Fibroblast of lung (primary cell): ENCODE measurements at places on chromosomes 1 and 21. TPM values are rescaled to one million over a fixed set of nuclear protein-coding genes. Genes with fewer than 3 reads are reported as not detected.

DNA sequence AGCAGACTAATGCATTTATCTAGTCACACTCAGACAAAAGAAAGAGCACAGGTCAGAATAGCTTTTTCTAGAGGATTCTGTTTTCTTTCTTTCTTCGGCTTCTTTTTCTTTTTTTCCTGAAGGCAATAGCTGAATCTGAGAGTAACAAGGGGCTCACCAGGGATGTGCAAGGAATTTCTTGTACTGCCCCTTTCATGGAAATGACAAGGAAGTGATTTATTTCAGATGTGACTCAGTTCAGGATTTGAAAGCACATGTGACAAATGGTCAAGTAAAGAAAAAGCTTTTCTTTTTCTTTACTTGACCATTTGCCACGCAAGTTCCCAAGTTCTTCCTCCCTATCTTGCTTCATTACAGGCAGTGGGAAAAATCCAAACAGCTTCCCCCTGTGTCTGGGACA lies 202.0 kb downstream of the GABPA start:
- no peak overlapping the region for H3K4me3 ChIP-seq
- no peak overlapping the region for H3K27ac ChIP-seq
- no peaks in the 10 kb centered on the region for H3K27me3 ChIP-seq
- H3K4me1 ChIP-seq: peaks cover 10% of the 10 kb centered on the region
- peak; percentile 75 for DNase-seq
- no peaks in the 10 kb centered on the region for H3K36me3 ChIP-seq

- no peaks in the 10 kb centered on the region for H3K36me3 ChIP-seq
- no peaks in the 10 kb centered on the region for H3K27me3 ChIP-seq
- no peak overlapping the region for H3K27ac ChIP-seq
- H3K4me1 ChIP-seq: peaks cover 6% of the 10 kb centered on the region
- no peak overlapping the region for H3K4me3 ChIP-seq
These were observed 22.9 kb downstream of the RGL1 start for GRCh38 chr1:183827801-183828200.

- DNase-seq: peak; percentile 19
- H3K4me1 ChIP-seq: no peaks in the 10 kb centered on the region
- no peak overlapping the region for H3K4me3 ChIP-seq
- no peak overlapping the region for H3K27ac ChIP-seq
- H3K36me3 ChIP-seq: no peaks in the 10 kb centered on the region
These were observed 362.2 kb upstream of the LYPLAL1 start for GRCh38 chr1:218811497-218811896.

DNA sequence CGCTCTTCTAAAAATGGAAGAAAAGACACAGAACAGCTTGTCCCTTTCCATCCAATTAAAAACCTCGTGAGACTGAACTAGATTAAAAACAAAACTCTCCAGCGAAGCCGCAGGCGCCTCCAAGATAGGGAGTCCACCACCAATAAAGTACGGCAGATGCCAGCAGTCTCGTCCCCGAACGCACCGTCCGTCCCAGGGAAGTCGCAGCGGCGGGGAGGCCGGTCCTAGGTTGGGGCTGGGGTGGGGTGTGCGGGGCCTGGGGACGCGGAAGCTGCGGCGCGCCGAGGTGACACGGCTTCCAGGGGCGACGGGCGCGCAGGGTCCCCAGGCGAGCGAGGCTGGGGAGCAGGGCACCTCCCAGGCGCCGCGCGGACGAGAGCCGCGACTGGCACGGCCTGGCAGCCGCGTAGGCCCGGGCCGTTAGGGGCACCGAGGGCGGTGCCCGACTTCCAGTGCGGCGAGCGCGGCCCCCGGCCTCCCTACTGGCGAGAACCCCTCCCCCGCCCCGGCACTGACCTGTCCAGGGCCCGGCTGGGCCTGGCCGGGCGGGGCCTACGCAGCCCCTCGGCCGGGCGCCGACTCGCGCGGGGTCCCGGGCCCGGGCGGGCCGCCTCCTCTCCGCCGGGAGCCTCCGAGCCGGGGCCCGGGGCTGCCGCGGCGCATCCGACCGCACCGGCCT lies 28.3 kb upstream of the A3GALT2 start:
- peak; percentile 47 for DNase-seq
- no peaks in the 10 kb centered on the region for H3K27me3 ChIP-seq
- H3K4me3 ChIP-seq: peak overlapping the region; percentile 85
- peaks cover 24% of the 10 kb centered on the region for H3K4me1 ChIP-seq

DNA sequence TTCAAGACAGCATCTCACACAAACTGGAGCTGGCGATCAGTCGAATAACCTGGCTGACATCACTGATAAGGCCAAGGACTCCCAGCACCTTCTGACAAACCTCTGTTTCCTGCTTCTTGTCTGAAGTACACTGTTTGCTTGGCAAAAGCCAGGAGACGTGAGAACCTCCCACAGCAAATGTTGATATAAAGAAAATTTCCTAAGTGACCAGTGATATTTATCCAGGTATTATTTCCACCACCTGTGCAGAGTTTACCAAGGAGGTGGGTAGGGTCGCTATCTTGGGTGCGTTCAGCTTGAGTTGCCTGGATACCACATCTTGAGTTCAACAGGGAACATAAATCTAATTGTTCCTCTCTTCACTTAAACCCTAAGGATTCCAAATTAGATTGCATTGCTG lies 72.9 kb downstream of the SETD4 start:
- no peak for DNase-seq
- H3K4me3 ChIP-seq: no peak overlapping the region
- no peaks in the 10 kb centered on the region for H3K4me1 ChIP-seq
- no peak overlapping the region for H3K27ac ChIP-seq
- peaks cover 2% of the 10 kb centered on the region for H3K27me3 ChIP-seq
- H3K36me3 ChIP-seq: no peaks in the 10 kb centered on the region

DNA sequence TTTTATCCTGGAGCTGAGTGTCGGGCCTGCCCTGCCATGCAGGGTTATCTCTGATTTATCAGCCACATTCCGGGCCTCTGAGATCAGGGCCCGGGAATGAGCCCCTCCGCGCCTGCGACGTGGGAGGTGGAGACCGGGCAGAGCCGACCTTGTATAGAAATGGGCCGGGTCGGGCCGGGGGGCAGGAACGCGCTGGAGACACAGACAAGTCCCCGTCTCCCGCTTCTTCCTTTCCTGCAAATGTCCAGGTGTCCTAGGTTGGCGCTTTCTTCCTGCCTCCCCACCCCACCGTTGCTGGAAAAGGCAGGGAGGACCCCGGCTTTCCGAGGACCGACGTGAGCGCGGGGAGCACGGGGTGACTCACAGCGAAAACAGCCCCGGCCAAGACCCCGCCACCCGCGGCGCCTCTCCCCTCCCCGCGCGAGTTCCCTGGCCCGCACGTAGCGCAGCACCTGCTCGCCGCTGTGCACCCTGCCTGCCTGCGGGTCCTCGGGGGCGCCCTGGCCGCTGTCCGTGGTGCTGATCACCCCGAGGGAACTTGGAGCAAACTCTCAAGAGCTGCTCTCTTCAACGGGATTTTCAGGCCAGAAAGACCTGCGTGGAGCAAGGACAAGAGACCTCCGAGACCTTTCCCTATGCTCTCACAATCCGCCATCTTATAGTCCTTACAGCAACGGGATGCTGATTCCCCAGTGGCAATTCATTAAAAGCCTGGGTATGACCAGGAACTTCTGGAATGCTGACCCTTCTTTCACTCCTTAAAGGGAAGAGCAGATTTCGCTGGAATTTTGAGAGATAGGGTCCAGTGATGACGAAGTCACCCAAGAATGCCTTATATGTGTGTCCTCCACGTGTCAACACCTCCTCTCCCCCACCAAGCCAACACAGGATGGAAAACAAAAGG lies 475 bp upstream of the NPPB start:
- H3K36me3 ChIP-seq: no peaks in the 10 kb centered on the region
- no peaks in the 10 kb centered on the region for H3K4me1 ChIP-seq
- no peak overlapping the region for H3K4me3 ChIP-seq

GRCh38 chr1:162997499-162998285 lies 71.5 kb upstream of the RGS4 start:
- peaks cover 3% of the 10 kb centered on the region for H3K4me1 ChIP-seq
- peak; percentile 81 for DNase-seq
- no peaks in the 10 kb centered on the region for H3K36me3 ChIP-seq
- H3K4me3 ChIP-seq: no peak overlapping the region
- H3K27me3 ChIP-seq: no peaks in the 10 kb centered on the region

GRCh38 chr21:25304611-25305010 lies 302.7 kb downstream of the MRPL39 start:
- no peak for DNase-seq
- no peaks in the 10 kb centered on the region for H3K36me3 ChIP-seq
- H3K4me1 ChIP-seq: peaks cover 3% of the 10 kb centered on the region
- H3K27ac ChIP-seq: no peak overlapping the region
- no peaks in the 10 kb centered on the region for H3K27me3 ChIP-seq

DNA sequence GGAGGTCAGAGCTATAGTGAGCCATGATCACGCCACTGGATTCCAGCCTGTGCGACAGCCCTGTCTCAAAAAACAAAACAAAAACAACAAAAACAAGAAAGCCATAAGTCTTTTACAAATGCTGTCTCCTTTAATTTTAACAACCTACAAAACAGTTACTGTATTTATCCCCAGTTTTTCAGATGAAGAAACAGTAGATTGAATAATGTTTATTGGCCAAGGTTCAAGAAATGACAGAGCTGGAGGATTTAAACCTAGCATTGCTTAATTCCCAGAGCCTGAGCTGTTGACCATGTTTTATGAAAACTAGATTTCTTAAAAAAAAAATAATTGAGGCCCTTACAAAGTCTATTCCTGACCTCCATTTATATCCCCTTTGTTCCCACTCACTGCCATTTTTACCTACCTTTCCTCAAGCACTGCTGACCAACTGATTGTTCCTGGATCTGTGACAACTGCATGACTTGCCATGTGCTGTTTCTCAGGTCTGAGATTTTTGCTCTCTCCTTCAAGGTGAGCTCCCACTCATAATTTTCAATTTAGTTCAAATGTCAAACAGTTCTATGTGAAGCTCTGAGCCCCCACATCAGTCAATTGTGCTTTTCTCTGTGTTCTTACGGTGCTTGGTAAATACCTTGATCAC lies 140.8 kb downstream of the CHRM3 start:
- no peak overlapping the region for H3K27ac ChIP-seq
- no peaks in the 10 kb centered on the region for H3K36me3 ChIP-seq
- H3K27me3 ChIP-seq: no peaks in the 10 kb centered on the region
- no peak for DNase-seq
- H3K4me1 ChIP-seq: no peaks in the 10 kb centered on the region

DNA sequence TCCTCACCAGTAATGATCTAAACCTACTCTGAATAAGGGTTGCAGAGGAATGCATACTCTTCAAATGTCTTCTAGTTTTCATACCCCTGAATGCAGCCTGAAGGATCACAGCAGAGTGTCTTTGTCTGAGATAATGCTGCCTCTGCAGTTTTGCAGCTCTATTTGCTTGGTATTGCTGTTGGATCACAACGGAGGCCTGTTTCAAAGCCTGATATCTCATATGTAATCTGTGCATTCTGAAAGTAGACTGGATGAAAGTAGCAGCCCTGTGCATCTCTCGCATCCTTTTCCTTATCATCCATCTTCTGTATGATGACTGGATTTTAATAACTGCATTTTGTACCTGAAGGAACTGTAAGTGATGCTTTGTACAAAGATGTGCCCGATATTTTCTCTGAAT lies 34.9 kb upstream of the F13B start:
- H3K4me3 ChIP-seq: no peak overlapping the region
- no peaks in the 10 kb centered on the region for H3K4me1 ChIP-seq
- no peaks in the 10 kb centered on the region for H3K36me3 ChIP-seq
- no peaks in the 10 kb centered on the region for H3K27me3 ChIP-seq

DNA sequence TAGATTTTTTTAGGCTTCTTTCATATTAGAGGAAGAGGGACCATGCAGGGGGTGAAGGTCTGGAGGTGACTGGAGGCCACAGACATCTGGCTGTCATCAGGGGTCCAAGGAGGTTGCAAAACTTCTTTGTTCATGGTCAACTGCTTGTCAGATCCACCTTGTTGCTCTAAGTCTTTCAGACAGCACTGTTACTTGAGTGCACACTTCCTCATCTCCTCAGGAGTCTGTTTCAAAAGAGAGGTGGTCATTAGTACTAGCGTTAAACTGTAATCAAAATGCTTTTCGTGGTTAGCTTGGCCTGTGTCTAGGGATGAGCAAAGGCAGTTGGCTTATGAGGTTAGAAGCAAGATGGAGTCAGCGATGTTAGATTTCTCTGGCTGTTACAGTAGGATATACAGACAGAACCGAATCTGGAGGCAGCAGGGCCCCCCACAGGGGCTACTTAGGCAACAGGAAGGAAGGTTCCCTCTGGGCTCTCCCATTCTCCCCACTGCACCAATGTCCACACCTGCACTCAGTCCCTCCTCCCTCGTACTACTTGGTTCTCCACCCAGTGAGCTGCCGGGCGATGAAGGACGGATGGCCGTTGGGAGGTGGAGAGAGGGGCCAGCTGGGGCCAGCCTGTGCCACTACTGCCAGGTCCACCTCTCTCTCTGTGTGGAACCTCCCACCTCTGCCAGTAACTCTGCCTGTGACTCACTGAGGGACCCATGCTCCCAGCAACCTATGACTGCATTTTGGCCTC lies 57.2 kb downstream of the TOR1AIP2 start:
- no peaks in the 10 kb centered on the region for H3K36me3 ChIP-seq
- H3K4me3 ChIP-seq: no peak overlapping the region
- DNase-seq: no peak
- no peak overlapping the region for H3K27ac ChIP-seq

GRCh38 chr21:22965455-22966135 lies 1967.4 kb downstream of the NCAM2 start:
- no peak overlapping the region for H3K27ac ChIP-seq
- DNase-seq: no peak
- no peaks in the 10 kb centered on the region for H3K27me3 ChIP-seq
- no peaks in the 10 kb centered on the region for H3K36me3 ChIP-seq
- no peak overlapping the region for H3K4me3 ChIP-seq
- H3K4me1 ChIP-seq: no peaks in the 10 kb centered on the region

DNA sequence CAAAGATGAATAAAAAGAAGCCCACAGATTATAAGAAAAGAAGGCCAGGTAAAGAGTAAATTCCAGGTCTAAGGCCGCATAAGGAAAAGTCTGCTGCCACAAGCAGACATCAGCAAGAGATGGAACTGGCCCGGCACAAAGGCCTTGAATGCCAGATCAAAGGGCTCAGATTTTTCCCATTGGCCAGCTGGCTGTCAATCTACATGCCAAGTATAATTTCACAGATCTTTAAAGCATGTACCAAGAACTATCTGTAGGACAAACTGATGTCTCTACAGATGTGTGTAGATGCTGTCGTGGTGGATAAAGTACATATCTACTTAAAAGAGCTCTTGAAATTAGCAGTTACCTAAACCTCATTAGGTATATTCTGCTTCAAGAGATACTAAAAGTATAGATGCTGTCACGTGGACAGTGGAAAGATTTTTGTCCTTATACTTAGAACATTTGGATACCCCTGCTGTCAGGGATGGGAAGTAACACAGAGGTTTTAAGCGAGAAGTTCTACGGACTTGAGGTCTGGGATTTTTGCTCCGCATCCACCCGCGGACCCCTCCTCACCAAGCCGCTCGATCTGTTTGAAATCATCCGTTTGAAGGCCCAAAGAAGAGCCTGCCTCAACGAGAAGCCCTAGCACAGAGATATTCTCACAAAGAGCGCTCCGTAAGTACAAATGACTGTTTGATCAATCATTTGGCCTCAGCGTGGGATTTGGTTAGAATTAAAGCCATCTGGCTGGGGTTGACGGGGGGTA lies 10.1 kb downstream of the GLIS1 start:
- no peaks in the 10 kb centered on the region for H3K36me3 ChIP-seq
- H3K4me1 ChIP-seq: peaks cover 4% of the 10 kb centered on the region
- no peak for DNase-seq
- no peak overlapping the region for H3K27ac ChIP-seq

Gene SHC1
- total RNA-seq: 220 and 245 TPM in 2 replicates

Gene EPHA2
- 21.1 and 24.6 TPM in 2 replicates for total RNA-seq

Gene PPIAL4G
- not detected in 2 replicates for total RNA-seq

Gene ZBTB8OS
- 37.8 and 38.0 TPM in 2 replicates for total RNA-seq

Gene ENAH
- total RNA-seq: 85.0 and 93.7 TPM in 2 replicates

Gene CFAP45
- 0.51 and 1.5 TPM in 2 replicates for total RNA-seq

Gene FBXO2
- 2.3 and 2.6 TPM in 2 replicates for total RNA-seq

Gene FCRL6
- total RNA-seq: not detected in 2 replicates
